ENCODE measurements at places on chromosomes 4 and X.

- no peak for DNase-seq
These were observed 4.5 kb downstream of the PLXNB3 start for GRCh38 chrX:153768311-153769157.

- DNase-seq: no peak
These were observed 178.4 kb upstream of the RPS6KA3 start for GRCh38 chrX:20445109-20445508.

DNA sequence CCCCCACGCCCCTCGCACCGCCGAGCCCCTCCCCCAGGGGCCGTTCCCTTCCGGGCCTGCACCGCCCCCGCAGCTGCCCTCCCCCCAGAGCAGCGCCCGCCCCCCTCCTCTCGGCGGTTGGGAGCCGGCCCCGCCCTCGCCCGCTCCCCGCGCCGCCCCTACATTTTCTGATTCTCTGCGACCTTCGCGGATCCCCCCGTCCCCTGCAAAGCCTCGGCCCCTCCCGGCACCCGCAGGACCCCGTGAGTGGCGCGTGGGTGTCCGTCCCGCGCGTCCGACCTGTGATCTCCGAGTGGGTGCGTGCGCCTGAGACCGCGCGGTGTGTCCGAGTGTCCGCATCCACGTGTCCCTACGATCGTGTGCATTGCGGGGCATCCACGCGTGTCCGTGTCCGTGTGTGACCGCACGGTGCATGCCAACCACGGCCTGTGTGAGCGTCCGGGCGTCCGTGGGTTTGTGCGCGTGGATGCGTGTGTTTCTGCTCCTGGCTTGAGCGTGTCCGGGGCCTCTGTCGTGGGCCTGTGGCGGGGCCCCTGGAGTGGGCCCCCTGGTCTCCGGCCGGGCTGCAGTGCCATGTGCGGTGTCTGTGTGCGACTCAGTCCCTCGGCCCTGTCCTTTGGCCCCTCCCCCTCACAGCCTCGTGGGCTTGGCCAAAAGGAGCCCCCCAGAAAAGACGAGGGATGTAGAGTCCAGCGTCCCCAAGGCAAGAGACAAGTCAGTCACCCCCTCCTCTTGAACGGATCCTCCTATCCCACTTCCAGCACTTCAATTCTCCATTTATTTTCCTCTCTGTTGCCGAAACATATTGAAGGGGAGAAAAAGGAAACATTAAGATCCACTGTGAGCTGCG lies 8.8 kb upstream of the NKX1-1 start:
- no peak for DNase-seq

DNA sequence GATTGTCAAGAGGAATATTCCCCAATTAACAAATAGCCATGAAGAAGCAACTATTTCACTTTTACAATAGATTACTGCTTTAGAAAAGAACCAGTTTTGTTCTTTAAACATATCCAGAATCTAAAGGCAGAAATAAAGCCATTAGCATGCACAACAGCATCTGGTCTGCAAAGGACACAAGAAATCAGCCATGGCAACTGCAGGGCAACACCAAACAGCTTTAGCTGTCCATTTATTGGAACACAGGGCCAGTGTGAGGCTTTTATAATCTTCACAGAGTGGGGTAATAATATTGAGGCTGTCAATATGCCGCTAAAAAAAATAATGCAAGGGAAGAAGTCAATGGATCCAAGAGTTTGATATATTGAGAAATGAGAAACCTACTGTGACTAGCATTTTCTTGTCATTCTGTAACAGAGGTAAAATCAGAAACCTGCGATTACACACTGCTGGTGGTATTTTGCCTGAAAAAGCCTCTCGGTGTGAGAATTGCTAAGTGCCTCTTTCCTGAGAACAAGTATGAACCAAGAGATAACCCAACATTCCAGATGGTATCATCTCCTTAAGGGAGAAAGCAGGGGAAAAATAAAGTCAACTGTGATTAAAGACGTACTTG lies 2.7 kb upstream of the BANK1 start:
- no peak for DNase-seq

DNA sequence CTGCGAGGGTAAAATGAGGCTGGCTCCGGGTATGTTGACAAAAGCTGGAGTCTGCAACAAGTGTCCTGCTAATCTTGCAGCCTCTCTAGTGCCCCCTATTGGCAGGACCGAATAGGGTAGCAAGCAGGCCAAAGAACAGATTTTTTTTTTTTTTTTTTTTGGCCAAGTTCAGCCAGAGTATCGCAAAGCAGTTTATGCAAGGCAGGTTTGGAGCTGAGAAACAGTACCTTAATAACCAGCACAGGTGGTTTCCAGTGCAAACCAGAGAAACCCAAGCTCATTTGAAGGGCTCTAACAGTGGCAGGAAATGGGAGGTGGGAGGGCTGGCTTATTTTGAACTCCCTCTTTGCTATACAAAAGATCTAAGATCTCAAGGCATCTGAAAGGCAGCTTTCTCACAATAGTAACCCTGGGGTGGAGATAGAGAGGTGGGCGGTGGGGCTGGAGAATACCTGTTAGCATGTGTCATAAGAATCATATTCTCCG lies 38.2 kb upstream of the OCIAD2 start:
- DNase-seq: peak; percentile 34

Measured in activated T-cell treated with anti-CD3 and anti-CD28 coated beads for 48 hours (primary cell).